ENCODE measurements at places on chromosomes 5 and 9.

- no peak for DNase-seq
Measured at GRCh38 chr5:172165465-172165864, 22.6 kb downstream of the STK10 start.

GRCh38 chr5:17079562-17079961 is 137.9 kb upstream of the BASP1 start:
- no peak for DNase-seq

GRCh38 chr9:23554686-23555085 is 271.4 kb downstream of the ELAVL2 start:
- DNase-seq, result no peak

DNA sequence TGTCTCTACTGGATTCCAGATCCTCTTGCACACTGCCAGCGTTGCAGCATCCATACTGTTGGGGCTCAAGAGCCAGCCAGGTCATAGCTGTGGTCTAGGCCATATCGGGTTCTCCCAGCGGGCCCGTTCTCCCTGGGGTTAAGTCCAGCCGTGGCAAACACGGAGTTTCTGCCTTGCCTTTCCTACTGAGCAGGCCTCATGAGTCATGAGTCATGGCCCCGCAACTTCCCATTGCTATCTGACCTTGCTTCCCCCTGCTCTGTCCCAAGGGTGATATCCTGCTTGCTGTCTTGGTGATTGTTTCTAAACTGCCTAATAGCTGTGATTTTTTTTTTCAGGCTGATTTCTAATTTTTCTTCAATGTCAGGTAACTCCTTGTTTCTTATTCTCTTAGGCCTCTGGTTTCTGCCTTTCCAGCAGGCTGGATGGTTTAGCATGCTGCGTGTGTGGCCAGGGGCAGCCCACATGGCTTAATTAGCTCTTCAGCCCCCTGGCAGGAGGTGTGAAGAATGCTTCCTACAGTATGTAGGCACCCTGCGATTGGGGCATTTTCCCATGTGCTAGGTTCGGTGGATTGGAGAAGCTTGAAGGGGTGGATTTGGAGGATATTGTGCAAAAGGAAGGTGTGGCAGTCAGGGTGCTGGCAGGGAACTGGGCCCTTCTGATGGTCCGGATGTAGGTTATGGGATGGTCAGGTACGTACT is 18.7 kb downstream of the DAPK1 start:
- no peak for DNase-seq

DNA sequence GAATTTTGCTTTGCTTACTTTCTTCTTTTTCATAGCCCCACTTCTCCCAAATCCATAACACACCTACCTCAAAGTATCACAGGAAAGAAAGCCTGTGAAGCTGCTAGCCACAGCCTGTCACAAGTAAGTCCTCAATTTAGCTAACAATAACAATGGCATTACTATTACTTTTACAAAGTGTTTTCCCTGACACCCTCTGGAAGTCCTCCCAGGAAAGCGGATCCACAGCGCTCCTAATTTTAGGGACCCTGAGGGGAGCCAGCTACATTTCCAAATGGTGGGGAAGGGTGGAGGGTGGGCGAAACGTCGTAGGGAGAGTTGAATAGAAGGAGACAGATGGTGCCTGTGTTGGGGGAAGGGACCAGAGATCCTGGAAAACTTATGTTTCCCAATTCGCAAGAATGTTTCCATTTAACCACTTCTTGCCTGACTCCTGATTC is 523 bp upstream of the WWC1 start:
- DNase-seq, result no peak

GRCh38 chr9:83503866-83504265 is 34.3 kb downstream of the FRMD3 start:
- DNase-seq, result no peak

DNA sequence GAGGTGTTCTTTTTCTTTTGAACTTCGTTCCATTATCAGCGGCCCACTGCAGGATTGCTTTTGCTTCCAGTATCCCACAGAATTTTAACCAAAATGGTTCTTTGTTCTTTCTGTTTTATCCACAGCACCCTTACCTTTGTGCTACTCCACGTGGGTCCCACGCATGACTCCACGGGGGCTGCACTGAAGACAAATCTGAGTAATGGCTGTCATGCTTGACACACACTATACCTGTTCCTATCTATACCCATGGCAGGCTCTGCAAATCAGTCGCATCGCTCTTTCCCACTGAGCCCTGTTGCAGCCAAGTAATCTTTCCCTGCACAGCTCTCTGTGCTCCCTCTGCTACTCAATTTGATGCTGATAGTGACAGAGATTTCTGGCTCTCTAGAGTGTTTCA is 69.7 kb downstream of the NSG2 start:
- DNase-seq, result no peak

GRCh38 chr5:16548115-16548514 is 68.7 kb downstream of the RETREG1 start:
- no peak for DNase-seq

GRCh38 chr5:137254119-137255090 is 244.7 kb downstream of the SPOCK1 start:
- DNase-seq, result peak; percentile 23

GRCh38 chr9:137300567-137301080 is 1.4 kb downstream of the NRARP start:
- DNase-seq, result peak; percentile 69

DNA sequence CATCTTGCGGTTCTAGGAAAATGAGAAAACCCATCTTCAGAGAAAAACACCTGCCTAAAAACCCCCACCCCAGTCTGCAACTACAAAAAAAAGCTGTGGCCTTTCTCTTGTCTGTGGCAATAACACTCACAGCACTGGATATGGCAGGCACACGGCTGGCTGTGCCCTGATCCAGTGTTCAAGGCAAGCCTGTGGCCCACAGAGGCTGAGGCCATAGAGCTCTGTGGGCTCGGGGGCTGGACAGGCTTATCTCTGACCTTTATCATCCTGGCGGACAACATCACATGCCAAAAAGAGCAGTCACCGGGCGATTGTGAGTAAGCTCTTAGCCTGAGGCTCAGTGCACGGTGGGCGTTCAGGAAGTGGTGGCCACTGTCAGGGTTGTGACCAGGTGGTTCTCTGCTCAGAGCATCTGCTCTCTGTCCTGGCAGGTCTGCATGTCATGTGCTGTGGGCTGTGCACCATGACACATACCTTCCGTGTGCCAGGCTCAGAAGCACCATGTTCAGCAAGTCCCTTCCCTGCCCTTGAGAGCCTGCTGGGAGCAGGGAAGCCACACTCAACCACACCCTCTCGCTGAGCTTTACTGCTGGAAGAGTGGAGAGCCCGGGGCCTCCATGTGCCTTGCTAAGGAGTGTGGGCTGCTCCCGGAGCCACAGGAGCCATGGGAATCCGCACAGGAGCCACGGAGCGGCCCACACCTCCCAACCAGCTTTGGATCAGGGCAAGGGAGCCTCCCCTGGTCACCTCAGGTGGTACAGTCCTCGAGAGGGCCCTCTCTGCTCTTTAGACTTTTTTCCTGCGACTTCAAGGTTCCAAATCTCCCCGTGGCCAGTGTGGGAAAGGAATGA is 34.6 kb upstream of the WDR38 start:
- peak; percentile 71 for DNase-seq

- DNase-seq, result no peak
Measured at GRCh38 chr5:172718527-172719114, 52.4 kb downstream of the DUSP1 start.

DNA sequence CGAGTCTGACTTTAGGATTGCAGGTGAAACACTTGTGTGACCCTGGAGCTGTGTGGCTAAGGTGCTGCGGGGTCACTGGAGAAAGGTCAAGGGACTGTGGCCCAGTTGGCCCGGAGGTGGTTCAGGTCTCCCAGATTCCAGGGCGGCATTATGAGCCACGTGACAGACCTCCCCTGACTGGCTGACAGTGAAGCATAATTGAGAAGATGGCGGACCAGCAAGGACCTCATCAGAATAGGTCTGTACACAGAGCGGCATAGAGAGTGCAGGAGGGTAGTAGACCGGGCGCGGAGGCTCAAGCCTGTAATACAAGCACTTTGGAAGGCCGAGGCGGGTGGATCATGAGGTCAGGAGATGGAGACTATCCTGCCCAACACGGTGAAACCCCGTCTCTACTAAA is 815 bp upstream of the ODF2 start:
- DNase-seq, result no peak

DNA sequence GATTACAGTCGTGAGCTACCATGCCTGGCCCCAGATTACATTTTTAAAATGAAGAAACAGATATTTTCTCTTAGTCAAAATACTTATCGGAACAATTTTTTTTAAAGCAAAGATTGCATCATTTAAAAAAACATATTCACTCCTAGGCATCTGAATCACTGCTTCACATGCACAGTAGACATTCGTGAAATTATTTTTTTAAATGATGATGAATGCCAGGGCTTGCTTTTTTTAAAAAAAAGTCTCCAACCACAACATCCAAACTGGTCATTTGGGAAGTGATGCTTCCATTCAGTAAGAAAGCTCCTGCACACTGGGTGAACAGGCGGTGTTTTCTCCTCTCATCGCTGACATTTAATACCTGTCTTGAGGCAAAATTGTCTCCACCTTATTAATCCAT is 223.0 kb upstream of the DMRT1 start:
- DNase-seq, result no peak
